ENCODE measurements at places on chromosomes 16 and 17.

DNA sequence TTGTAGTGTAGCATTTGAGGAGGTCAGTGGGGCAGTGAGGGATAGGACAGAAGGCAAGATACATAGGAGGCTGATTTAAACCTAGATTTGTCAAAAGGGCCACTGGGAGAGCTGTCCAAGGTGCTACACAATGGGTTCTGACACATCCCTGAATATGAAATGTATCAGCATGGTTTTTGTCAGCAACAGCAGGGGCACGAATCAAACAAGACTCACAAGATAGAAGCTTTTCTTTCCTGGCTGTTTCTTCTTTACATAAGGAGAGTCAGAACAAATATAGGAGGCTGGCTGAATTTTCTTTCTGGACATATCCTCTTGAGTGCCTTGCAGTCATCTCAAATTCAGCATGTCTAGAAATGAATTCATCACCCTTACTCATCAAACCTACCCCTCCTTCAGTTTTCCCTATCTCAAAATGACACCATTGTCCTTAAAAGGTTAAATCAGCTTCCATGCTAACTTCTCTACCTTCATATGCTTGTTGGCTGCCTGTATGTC, 130.5 kb downstream of the NPIPB5 start:
- no peak for DNase-seq

DNA sequence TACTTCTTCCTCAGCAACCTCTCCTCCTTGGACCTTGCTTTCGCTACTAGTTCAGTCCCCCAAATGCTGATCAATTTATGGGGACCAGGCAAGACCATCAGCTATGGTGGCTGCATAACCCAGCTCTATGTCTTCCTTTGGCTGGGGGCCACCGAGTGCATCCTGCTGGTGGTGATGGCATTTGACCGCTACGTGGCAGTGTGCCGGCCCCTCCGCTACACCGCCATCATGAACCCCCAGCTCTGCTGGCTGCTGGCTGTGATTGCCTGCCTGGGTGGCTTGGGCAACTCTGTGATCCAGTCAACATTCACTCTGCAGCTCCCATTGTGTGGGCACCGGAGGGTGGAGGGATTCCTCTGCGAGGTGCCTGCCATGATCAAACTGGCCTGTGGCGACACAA, 429 bp downstream of the OR2C1 start:
- DNase-seq: no peak

- DNase-seq: no peak
Observed at GRCh38 chr17:11205659-11206058, 35.4 kb upstream of the SHISA6 start.

- no peak for DNase-seq
Observed at GRCh38 chr17:28487881-28488532, 14.6 kb downstream of the SLC13A2 start.

DNA sequence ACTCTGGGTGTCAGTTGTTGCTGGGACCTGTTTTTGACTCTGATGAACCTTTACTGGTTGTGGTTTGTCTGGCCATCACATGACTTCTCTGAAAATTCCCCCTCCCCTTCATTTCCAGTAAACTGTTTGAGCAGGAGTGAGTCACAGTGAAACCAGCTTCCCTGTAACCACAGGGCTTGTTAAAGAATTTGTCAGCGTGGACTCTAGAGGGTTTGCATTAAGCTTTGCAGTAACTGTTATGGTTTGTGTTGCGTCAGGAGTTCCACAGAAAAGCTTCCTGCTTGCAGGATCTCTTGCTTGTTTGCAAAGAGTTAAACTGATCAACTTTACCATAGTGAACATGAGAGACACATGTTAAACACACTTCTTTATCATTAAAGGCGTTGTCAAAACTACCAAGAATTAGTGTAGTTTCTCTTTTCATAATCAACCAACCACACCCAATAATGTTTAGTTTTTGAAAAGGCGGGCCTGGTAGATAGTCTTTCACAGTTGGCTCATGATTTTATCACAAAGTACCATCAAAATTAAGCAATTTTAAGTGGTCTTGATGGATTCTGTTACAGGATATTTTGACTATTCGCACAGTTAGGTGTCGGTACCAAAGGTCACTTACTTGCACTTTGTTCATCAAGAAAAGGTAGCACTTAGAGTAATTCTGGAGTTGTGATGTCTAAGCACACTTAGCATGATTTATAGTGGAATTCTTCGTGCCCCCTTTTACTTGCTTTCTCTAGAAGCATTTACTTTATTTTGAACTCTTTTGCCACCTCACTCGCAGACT, 79.3 kb downstream of the VMP1 start:
- DNase-seq: peak; percentile 97

DNA sequence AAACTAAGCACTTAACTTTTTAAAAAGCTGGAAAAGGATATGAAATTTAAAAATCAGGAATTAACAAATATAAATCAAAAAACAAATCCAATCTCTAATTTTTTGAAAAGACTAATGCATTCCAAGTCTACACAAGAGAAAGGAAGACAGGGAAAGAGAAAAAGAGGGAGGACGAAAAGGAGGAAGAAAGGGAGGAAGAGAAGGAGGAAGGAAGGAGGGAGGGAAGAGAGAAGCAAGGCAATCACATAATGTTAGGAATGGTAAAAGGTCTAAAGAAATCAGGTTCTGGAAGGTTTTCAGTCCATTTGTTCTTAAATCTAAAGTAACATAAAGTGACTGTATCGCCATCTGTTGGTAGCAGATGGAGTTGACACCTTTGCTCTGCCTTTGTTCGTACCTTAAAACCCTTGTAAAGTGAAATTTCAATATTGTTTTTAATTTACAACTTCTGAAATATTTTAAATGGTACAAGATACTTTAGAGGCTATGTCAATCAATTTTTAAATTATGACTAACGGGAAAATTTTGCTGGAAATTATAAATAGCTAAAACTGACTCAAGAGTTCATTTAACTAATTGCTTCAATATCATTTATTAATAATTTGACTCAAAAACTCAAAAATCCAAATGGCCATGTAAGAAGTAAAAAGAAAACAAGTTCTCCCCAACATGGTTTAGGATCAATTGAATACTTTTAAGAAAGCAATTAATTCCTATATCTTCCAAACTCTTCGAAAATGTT, 20.4 kb upstream of the CDYL2 start:
- DNase-seq: peak; percentile 27

- DNase-seq: no peak
Observed at GRCh38 chr16:56414366-56414765, 11.0 kb downstream of the AMFR start.

DNA sequence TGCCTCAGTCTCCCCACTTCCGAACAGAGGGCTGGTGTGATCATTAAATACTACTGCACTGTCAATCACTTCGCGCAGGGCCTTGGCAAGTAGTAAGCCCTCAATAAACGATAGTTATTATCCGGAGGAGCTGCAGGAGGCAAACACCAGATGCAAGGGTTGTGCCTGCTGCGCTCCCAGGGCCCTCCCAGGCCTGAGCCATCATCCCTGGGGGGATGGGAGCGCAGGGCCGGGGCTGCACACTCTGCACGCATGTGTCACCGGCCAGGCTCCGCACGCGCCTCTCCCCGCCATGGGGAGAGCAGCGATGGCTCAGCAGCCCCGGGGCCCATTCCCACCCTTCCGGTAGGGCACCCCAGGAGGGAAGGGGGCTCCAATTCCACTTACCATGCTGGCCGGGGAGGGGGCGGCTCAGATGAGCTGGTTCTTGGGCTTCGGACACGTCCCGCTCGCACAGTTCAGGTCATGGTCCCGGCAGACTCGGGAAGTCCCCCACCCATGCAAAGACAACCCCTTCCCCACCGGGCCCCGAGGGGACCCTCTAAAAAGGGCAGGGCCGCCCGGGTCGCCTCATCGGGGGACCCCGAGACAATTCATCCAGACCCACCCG, 681 bp downstream of the XPO6 start:
- DNase-seq: no peak

DNA sequence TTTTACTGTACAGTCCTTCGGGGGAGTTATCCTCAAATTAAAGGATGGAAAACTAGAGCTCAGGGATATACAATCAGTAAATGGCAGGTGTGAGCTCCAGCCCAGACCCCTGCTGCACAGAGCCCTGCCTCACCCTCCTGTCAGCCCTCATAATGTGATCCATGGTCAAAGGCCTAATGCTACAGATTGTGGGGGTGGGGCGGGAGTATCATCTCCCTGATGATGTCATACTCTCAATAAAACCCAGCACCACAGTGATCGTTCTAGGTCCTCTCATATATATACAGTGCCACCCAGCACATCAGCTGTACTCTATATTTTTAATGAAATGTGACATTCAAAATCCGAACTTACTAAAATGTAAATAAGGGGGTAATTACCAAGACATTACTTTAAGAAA, 61.5 kb downstream of the SLC39A11 start:
- no peak for DNase-seq

DNA sequence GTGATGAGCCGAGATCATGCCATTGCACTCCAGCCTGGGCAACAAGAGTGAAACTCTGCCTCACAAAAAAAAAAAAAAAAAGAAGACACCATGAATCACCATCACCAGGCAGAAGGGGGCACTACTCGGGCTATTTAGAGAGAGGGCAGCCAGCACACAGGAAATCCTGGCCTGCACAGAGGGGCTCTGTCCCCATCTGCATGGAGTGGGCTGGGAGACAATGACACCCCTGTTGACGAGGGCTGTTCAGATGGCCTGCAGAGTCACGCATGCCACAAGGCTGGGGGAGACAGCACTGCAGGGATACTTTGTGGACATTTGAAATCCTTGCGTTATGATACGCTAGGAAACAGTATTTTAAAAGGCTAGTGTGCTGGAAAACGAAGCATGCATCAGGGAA, 48.3 kb downstream of the CUEDC1 start:
- DNase-seq: no peak

- DNase-seq: peak; percentile 55
Observed at GRCh38 chr17:38702166-38702915, 2.7 kb upstream of the MLLT6 start.

DNA sequence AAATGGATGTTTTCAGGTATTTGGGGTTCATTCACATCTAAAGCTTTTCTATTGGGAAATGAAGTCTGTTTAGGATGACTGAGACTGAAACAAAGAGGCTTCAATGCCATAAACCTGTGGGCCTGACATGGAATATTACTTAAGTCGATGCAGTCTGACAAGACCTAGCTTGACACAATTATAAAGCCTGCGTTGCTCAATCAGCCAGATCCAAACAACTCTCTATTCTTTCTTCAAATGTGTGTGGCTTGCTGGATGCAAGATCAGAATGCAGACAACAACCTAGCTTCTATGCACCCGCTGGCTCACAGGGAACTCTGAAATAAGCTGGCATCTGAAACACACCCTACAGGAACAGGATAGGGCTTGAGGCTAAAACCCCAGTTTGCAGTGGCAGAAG, 40.0 kb downstream of the RFFL start:
- no peak for DNase-seq

DNA sequence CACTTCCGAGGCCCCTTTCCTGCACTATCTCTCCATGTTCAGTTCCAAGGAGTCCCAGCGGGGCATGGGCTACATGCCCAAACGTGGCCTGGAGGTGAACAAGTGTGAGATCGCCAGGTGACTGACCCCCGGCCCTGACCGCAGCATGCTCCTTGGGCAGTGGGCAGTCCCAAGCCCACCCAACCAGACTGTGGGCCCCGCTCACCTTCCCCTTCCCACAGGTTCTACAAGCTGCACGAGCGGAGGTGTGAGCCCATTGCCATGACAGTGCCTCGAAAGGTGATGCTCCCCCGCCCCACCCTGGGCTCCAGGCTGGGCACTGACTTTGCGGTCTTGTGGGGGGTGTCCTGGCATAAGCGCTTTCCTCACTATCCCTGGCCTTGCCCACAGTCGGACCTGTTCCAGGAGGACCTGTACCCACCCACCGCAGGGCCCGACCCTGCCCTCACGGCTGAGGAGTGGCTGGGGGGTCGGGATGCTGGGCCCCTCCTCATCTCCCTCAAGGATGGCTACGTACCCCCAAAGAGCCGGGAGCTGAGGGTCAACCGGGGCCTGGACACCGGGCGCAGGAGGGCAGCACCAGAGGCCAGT, 4.7 kb downstream of the CORO1A start:
- no peak for DNase-seq

GRCh38 chr17:59300941-59301340, 30.5 kb upstream of the YPEL2 start:
- no peak for DNase-seq

DNA sequence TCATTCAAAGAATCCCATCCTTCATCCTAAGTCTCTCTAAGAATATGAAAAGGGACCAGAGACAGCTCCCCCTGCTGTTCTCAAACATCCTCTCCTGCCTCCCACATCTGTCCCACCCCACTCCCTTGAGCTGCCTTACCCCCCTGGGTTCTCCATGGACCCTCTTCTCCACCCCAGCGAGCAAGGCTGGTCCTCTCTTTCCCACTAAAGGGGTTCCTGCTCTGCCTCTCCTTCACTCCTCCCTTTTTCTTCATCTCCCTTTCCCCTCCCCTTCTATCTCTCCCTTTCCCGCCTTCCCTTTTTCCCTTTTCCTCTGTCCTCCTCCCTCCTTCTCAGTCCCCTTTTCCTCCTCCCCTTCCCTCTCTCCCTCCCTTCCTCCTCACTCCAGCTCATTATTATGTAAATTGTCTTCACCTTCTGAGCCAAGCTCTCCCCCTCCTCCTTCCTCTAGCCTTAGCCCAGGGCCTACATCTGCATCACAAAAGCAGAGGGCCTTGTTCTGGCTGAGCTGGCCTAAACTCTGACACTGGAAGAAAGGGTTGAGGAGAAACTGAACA, 90.0 kb downstream of the GNAO1 start:
- no peak for DNase-seq

- no peak for DNase-seq
Observed at GRCh38 chr16:66895999-66896398, 15.7 kb downstream of the PDP2 start.

- no peak for DNase-seq
Observed at GRCh38 chr17:4938688-4939545, 929 bp downstream of the SLC25A11 start.

GRCh38 chr17:3012926-3013581, 50.4 kb downstream of the OR1D5 start:
- peak; percentile 20 for DNase-seq

DNA sequence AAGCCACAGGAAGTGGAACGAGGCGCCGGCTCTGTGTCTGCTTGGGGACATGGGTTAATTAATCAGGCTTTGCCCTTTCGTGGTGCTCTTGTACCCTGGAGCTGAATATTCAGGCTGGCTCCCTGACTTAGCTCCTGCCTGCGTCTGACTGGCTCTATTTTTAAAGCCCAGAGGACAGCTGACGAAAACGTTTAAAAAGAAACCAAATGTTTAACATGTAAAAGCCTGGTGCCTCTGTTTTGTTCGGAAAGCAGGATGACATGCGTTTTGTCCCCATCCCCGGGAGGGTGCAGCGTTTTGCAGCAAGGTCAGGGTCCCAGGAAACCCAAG, 61.1 kb downstream of the NT5M start:
- DNase-seq: no peak

DNA sequence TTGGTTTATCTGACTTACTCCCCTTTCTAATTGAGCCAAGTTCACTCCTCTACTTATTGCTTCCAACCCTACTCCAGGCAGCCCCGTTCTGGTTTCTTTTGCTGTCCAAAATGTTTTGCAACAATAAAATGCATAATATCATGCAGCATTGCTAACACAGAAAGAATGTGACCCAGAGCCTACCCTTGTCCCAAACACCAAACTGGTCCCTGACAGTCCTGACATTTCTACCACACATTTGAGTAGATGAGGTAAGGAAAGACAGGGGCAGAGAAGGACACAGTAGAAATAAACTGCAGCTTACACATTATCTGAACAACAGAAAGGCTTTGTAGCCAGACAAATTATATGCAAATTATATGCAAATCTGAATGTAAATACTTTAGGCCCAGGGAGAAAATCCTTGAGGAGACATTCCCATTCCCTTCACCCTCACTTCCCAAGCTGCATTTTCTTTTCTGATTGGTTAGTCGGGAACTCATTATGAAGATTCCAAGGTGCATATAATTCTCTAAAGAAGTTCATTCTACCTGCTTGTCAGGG, 31.6 kb downstream of the SOX9 start:
- DNase-seq: no peak

GRCh38 chr17:63024716-63025115, 58.7 kb downstream of the TANC2 start:
- no peak for DNase-seq
